Aorta (tissue), 5 donors: ENCODE measurements at places on chromosomes 6 and 20. TPM values are rescaled to one million over a fixed set of nuclear protein-coding genes. Genes with fewer than 3 reads are reported as not detected.

Gene MEI4
- total RNA-seq = not detected

GRCh38 chr20:52801628-52802006, 170.5 kb upstream of the TSHZ2 start:
- no peaks in the 10 kb centered on the region for H3K27me3 ChIP-seq
- H3K4me3 ChIP-seq = no peak overlapping the region
- DNase-seq = no peak

Gene CFAP206
- 0.45 TPM for total RNA-seq

GRCh38 chr6:12174878-12175277, 115.3 kb upstream of the EDN1 start:
- no peaks in the 10 kb centered on the region for H3K36me3 ChIP-seq
- H3K27me3 ChIP-seq = no peaks in the 10 kb centered on the region
- no peak for DNase-seq

DNA sequence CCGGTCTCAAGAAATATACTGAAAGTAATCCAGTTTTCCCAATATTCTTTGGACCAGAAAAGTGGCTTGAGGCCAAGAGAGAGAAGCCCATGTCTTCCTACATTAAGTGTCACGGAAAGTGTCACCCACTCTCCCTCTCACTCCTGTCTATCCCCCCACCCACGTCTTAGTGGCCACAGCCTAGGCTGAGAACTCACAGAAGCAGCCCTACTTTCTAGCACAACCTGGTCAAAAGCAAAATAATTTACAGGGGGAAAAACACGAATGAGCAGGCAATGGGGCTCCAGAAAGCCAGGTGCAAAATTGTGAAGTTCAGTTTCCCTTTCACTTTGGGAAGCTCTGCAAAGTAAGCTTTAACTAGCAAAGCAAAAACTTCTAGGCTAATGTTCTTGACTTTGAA, 118.0 kb downstream of the OPRM1 start:
- no peaks in the 10 kb centered on the region for H3K27me3 ChIP-seq
- H3K4me1 ChIP-seq = no peaks in the 10 kb centered on the region
- H3K27ac ChIP-seq = no peak overlapping the region
- DNase-seq = no peak

DNA sequence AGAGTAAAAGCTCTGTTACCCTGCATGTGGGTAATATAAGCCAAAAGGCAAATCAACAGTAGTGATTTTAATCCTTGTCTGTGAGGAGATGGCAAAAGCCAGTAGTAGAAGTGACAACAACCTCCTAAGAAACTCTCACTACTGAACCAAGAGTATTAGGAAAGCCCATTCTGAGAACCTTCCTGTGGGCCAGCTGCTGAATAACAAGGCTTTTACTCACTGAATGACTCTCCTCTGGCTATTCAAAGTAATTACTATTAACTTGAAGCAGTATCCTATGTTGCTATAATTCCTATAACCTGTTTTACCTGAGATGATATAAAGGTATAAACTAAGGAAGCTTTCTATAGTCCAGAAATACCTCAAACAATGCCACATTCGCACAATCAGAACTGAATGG, 55.1 kb downstream of the CHD6 start:
- H3K27ac ChIP-seq = no peak overlapping the region
- no peaks in the 10 kb centered on the region for H3K36me3 ChIP-seq
- DNase-seq = no peak
- H3K4me1 ChIP-seq = peaks cover 7% of the 10 kb centered on the region

DNA sequence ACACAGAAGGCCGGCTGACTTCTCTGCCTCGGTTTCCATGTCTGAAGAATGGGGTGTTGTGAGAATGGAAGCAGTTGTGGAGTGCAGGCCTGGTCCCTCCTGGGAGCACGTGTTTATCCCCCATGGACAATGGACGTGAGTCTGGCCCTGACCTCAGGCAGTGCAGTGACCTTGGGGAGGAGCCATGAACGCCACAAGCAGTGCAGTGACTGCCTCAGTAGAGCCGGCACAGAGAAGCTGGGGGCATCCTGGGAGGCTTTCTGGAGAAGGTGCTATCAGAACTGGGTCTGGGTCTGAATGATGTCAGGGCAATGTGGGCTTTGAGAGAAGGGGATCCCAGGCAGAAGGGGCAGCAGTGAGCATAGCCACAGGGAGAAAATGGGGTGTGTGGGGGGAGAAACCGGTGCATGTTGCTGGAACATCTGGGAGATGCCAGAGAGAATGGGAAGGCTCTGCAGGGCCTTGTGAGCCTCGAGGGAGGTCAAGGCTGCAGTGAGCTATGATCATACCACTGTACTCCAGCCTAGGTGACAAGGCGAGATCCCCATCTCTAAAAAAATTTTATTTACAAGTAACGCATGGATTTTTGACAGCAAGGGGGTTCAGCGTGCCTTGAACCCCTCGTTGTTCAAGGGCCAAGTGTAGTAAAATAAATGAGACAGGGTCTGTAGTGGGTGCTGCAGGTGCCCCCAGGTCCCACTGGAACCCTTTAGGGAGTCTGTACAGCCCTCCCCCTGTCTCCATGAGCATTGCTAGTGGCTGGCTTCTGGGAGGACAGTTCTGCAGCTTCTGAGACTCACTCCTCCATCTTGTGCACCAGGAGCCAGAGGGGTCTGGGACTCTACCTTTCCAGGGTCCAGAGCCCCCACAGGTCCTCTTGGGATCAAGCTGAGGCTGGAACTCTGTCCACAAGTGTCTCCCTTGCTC, 27.0 kb upstream of the ZBP1 start:
- no peaks in the 10 kb centered on the region for H3K36me3 ChIP-seq
- no peaks in the 10 kb centered on the region for H3K4me1 ChIP-seq
- H3K4me3 ChIP-seq = no peak overlapping the region
- H3K27ac ChIP-seq = no peak overlapping the region
- no peak for DNase-seq

- no peak overlapping the region for H3K4me3 ChIP-seq
- no peak overlapping the region for H3K27ac ChIP-seq
- H3K27me3 ChIP-seq = no peaks in the 10 kb centered on the region
- H3K36me3 ChIP-seq = no peaks in the 10 kb centered on the region
- no peaks in the 10 kb centered on the region for H3K4me1 ChIP-seq
- no peak for DNase-seq
Observed at GRCh38 chr20:39627765-39628164, 665.6 kb downstream of the DHX35 start.

- no peak overlapping the region for H3K4me3 ChIP-seq
- H3K4me1 ChIP-seq = peaks cover 3% of the 10 kb centered on the region
- H3K27ac ChIP-seq = no peak overlapping the region
Observed at GRCh38 chr6:143615785-143616184, 62.0 kb upstream of the PHACTR2 start.

DNA sequence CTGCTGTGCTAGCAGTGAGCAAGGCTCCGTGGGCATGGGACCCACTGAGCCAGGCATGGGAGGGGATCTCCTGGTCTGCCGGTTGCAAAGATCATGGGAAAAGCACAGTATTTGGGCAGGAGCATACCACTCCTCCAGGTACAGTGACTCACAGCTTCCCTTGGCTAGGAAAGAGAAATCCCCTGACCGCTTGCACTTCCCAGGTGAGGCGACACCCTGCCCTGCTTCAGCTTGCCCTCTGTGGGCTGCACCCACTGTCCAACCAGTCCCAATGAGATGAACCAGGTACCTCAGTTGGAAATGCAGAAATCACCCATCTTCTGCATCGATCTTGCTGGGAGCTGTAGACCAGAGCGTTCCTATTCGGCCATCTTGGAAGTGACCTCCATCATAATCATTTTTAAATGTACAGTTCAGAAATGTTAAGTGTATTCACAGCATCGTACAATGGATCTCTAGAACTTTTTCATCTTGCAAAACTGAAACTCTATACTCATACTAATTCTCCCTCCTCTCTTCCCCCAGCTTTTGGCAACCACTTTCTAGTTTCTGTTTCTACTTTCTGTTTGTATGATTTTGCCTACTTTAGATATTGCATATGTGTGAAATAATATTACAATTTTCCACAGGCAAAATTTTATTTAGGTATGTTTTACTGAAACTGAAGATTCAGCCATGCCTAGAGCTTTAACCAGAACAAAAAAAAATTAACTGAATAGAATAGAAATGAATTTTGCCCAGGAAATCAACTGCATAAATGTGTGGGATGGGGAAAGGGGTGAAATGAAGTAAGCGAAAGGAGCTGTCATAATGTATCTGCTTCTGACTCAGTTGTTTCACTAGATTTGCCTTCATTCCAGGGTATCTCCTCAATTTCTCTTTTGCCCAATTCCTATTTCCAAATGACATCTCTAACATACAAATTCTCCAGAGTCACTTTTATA, 100.0 kb downstream of the RWDD2A start:
- H3K4me1 ChIP-seq = no peaks in the 10 kb centered on the region
- H3K27me3 ChIP-seq = no peaks in the 10 kb centered on the region
- H3K4me3 ChIP-seq = no peak overlapping the region
- no peaks in the 10 kb centered on the region for H3K36me3 ChIP-seq

GRCh38 chr6:73252703-73253102, 10.3 kb downstream of the KHDC1 start:
- DNase-seq = no peak
- H3K27ac ChIP-seq = no peak overlapping the region
- no peaks in the 10 kb centered on the region for H3K27me3 ChIP-seq
- no peaks in the 10 kb centered on the region for H3K36me3 ChIP-seq
- H3K4me1 ChIP-seq = no peaks in the 10 kb centered on the region

DNA sequence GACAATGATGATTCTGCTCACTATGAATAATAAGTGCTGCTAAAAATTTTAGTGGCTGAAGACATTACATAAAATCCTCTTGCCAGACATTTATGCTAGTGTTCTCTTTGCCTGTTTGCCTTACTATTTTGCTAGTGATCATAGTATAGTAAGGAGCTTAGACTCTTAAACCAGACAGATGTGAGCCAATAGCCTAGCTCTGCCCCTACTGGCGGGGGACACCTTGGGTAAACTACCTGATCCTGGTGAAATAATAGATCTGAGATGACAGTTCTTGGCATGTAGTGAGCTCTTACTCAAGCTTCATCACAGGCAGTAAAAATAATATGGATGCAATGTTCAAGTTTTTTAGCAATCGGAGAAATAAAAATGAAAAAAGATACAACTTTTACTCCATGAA, 18.8 kb downstream of the ENPP3 start:
- no peak for DNase-seq
- H3K4me1 ChIP-seq = no peaks in the 10 kb centered on the region
- no peaks in the 10 kb centered on the region for H3K27me3 ChIP-seq
- no peak overlapping the region for H3K27ac ChIP-seq
